Right lung (tissue), 10 donors: ENCODE measurements at places on chromosomes 3 and 15. TPM values are rescaled to one million over a fixed set of nuclear protein-coding genes. Genes with fewer than 3 reads are reported as not detected.

- DNase-seq, result no peak
Observed at GRCh38 chr3:23735535-23736326, 70.0 kb upstream of the UBE2E1 start.

DNA sequence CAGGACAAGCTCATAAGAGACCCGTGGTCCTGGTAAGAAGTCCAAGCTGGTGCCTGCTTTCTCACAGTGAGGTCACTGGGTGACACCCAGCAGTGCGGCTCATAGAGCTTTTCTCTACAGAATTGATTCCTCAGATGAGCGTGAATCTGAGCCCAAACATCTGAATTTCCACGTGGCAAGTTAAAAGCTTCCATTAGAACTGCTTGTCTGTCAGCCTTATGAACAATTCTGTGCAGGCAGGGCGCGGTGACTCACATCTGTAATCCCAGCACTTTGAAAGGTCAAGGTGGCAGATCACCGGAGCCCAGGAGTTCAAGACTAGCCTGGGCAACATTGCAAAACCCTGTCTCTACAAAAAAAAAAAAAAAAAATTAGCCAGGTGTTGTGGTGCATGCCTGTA, 113.1 kb upstream of the ABHD17C start:
- DNase-seq, result no peak

- DNase-seq, result no peak
Observed at GRCh38 chr3:192848371-192849233, 69.1 kb downstream of the MB21D2 start.

The NOX5 gene
- polyA plus RNA-seq, result 0.39 TPM

- no peak for DNase-seq
Observed at GRCh38 chr3:8001712-8002111, 499.9 kb upstream of the LMCD1 start.

- no peak for DNase-seq
Observed at GRCh38 chr15:41125931-41126642, 10.0 kb upstream of the INO80 start.

GRCh38 chr3:30227571-30228301, 378.7 kb upstream of the TGFBR2 start:
- DNase-seq, result no peak

DNA sequence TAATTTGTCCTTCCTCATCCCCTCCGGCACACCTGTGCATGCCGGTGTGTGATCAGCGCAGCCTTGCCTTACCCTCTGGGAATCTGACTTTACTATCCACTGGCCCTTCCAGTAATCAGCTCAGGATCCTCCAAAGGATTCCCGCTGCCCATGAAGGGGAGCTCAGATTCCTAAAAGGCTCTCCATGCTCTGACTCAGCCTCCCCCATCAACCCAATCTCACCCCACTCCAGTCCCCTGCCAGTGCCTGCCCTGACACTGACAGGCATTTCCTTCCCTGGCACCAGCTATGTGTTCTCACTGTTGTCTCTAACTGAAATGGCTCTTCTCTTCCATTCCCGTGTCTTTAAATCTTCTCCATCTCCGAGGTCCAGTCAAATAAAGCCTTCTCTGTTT, 7.3 kb upstream of the BCL2A1 start:
- no peak for DNase-seq

The TM4SF4 gene
- not detected for polyA plus RNA-seq

DNA sequence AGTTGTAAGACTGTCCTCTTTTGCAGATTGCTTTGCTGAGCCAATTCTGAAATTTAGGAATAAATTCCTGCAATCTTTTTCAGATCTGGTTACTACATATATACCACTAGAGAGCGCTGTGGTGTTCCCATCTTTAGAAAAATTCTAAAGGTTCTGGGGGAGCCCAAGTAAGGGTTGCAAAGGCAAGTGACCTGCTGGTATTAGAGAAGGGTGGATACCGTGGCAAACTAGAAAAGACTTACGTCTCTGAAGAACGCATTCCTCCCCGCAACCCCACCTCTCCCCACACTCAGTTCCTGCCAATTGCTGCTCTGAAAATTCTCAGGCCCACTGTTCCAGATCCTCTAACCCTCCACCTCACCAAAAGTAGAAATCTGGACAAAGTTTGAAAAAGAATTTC, 48.5 kb downstream of the EFHB start:
- DNase-seq, result no peak

The ALDH1A2 gene
- 49.3 TPM for polyA plus RNA-seq

DNA sequence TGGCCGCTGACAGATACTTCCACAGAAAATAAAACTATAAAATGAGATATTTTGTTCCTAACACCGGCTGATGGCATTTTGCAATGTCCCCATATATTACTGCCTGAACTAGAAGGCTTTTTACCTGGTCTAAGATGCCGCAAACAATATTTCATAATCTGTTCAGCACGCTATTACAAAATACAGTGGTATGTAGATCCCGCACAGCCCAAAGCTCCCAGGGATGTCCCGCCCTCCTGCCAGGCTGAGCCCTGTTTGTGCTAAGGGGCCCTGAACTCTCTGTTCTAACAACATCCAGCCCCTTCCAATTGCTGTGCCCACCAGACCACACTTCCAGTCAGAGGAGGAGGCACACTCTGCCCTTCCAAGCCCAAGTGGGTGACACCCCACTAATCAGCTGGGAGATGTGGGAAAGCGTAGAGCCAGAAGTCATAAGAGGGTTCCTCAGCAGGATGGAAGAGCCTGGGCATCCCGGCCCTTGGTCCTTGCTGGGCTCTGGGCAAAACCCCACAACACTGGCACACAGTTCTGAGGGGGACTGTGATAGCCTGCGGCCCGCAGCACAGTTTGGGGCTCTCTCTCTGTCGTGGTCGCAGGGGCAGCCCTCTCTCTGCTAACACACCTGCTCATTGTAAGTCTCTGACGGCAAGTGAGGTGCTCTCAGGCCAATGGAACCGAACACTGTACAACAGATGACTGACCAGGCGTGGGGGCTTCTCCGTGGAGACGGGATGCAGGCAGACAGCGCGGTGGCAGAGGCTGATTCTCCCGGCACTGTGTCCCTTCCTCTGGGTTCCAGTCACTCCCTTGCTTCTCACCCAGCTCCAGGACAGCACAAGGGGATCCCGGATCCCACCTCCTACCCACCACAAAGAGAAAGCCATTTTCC, 55.2 kb downstream of the PCSK6 start:
- DNase-seq, result no peak

DNA sequence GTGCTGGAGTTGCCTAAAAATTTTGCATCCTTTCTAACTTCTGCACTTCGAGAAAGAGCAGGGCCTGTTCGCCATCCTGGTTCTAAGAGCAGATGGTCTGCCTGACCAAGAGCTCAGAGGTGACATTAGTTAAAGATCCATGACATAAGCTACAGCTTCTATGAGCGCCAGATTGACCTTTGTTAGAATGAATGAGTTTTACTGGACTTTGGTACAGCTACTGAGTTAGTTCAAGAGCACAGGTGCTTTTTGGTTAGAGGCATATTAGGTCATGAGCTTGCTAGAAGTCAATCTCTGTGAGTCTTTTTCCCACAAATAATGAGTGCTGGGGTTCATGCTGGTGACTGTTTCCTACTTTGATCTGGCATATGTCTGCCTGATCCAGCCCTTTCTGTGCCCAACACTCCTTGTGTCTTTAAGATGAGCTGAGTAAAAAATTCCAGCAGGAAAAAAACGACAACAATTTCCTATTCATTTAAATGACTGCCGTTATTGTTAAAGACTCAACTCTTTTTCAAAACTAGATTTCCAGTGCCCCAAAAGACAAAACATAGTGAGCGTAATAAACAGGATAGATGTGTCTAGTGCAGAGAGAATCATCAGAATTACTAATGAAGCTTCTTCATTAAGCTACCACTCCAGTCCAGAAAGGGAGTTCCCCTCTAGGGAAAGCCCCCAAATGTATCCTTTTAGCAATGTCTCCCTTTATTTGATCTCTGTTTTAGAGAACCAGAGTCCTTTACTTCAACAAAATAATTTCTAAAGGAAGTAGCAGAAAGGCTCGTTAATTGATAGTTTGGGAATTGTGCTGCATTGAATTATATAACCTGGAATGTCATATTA, 152.9 kb downstream of the SLCO3A1 start:
- DNase-seq, result no peak

DNA sequence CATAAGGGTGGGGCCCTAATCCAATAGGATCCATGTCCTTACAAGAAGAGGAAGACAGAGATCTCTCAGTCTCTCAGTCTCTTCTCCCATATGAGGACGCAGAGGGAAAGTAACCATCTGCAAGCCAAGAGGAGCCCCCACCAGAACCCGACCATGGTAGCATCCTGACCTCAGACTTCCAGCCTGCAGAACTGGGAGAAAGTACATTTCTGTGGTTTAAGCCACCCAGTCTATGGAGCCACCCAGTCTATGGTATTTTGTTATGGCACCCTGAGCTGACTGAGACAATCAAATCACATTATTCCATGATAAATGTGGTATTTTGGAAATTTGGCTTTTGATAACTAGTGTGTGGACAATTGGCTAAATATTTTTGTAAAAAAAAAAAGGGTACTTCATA, 101.5 kb upstream of the TMC3 start:
- no peak for DNase-seq

The MCF2L2 gene
- polyA plus RNA-seq, result 3.2 TPM

The SLC2A2 gene
- not detected for polyA plus RNA-seq

- no peak for DNase-seq
Observed at GRCh38 chr15:95662638-95663037, 667.9 kb upstream of the NR2F2 start.

GRCh38 chr3:4703054-4703480, 209.9 kb downstream of the ITPR1 start:
- no peak for DNase-seq

GRCh38 chr3:27658741-27659140, 63.4 kb downstream of the EOMES start:
- no peak for DNase-seq

GRCh38 chr15:38565287-38565670, 665 bp upstream of the RASGRP1 start:
- DNase-seq, result no peak

The TMEM89 gene
- polyA plus RNA-seq, result not detected

DNA sequence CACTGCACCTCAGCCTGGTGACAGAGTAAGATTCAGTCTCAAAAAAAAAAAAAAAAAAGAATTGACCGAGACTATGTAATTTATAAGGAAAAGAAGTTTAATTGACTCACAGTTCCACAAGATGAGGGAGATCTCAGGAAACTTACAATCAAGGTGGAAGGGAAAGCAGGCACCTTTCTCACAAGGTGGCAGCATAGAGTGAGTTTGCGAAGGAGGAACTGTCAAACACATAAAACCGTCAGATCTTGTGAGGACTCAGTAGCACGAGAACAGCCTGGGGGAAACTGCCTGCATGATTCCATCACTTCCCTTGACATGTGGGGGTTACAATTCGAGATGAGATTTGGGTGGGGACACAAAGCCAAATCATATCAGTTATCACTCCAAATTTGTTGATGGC, 380.9 kb downstream of the EDEM1 start:
- DNase-seq, result no peak

- no peak for DNase-seq
Observed at GRCh38 chr3:150925751-150926201, 20.5 kb upstream of the MINDY4B start.

DNA sequence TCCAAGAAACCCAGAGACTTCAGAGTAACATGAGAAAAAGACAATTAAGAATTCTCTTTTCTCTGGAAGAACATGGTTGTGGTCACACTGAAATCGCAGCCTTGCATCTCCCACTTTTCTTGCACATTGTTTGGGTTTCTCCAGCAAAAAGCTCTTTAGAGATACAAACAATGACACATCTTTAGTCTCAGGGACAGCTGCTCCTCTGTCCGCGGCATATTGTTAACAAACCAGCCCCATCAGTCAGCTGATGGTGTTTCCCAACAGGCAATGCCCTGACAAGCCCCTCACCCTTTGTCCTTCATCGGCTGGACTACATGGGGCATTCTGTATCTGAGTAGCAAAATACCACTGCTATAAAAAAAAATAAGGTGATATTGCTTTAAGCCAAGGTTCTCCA, 53.4 kb downstream of the UMPS start:
- no peak for DNase-seq

DNA sequence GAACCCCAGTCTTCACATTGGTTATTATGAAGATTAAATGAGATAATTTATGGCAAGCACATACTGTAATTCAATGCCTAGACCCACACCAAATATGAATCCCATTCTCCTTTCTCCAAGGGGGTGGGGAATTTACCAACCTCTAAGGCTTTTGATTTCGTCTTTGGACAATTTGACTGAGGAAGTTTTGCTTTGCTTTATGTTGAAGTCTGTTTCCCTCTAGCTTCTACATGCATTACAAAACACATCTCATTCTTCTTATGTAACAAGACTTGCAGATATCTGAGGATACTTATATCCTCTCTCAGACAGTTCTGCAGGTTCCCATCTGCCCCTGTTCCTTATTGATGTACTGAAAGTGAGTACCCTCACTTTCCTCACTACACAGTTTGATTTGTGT, 12.2 kb downstream of the CD80 start:
- DNase-seq, result no peak

GRCh38 chr15:44712346-44713005, 1.2 kb downstream of the B2M start:
- peak; percentile 78 for DNase-seq

The EBLN2 gene
- polyA plus RNA-seq, result 8.8 TPM

DNA sequence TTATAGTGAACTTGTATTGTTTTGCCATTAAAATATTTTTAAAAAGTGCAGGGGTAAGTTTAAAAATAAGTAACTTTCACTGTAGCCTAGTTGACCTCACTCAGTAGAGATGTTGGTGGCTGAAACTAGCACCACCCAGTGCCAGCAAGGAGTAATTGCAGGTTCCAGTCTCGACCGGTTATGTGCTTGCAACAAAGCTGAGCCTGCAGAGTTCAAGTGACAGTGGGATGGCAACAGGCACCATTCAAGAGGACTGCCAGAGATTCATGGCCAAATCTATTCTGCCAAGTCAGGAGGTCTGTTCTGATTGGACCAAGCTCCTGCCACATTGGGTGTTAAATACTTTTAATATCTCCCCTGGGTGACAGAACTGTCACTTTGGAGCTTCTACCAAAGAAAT, 2.7 kb downstream of the ADAMTS7 start:
- DNase-seq, result no peak

GRCh38 chr3:150165396-150166094, 194.8 kb upstream of the PFN2 start:
- no peak for DNase-seq

DNA sequence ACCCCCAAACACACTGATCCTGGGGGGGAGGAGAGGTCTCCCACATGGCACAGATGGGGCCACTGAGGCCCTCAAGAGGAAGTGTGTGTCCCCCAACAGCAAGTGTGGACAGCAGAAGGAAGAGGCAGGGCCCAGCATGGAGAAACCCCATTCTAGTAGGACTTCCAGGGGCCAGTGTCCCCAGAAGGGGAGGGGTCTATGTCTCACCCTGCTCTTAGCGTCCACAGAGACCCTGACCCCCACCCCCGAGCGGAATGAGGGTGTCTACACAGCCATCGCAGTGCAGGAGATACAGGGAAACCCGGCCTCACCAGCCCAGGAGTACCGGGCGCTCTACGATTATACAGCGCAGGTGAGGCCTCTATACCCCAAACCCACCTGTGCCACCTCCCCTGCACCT, 35.3 kb downstream of the TSPAN3 start:
- no peak for DNase-seq

- DNase-seq, result no peak
Observed at GRCh38 chr15:88908123-88908522, 5.1 kb downstream of the MFGE8 start.

The HGD gene
- polyA plus RNA-seq, result 0.48 TPM

The AP3B2 gene
- 2.5 TPM for polyA plus RNA-seq
